Omental fat pad (tissue), 4 donors: ENCODE measurements at places on chromosomes 3 and 15. TPM values are rescaled to one million over a fixed set of nuclear protein-coding genes. Genes with fewer than 3 reads are reported as not detected.

MAGEL2 gene
- total RNA-seq = 0.09 TPM

SAMD7 gene
- not detected for total RNA-seq

TGM4 gene
- not detected for total RNA-seq

STAC gene
- total RNA-seq = 1.1 TPM

MYRIP gene
- total RNA-seq = 3.7 TPM

TMEM39A gene
- 60.2 TPM for total RNA-seq

DNA sequence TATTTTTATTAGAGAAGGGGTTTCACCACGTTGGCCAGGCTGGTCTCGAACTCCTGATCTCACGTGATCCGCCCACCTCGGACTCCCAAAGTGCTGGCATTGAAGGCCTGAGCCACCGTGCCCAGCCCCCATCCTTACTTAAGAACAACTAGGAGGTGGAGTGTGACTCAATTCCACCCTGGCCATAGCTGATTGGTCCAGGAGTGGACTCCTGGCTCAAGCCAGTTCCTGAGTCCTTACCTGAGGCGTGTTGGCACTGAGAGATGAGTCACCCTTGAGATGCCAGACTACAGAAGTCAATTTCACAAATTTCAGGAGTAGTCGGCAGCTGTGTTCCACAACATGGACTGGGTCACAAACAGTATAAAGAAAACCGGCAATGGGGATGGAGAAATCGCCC lies 124.2 kb downstream of the SHQ1 start:
- no peak for DNase-seq

- DNase-seq = no peak
Observed at GRCh38 chr3:158091531-158091930, 14.7 kb downstream of the SHOX2 start.

GRCh38 chr3:73314151-73314951 lies 252.9 kb downstream of the EBLN2 start:
- no peak for DNase-seq

GRCh38 chr15:31327669-31328427 lies 1.2 kb downstream of the KLF13 start:
- DNase-seq = no peak

DNA sequence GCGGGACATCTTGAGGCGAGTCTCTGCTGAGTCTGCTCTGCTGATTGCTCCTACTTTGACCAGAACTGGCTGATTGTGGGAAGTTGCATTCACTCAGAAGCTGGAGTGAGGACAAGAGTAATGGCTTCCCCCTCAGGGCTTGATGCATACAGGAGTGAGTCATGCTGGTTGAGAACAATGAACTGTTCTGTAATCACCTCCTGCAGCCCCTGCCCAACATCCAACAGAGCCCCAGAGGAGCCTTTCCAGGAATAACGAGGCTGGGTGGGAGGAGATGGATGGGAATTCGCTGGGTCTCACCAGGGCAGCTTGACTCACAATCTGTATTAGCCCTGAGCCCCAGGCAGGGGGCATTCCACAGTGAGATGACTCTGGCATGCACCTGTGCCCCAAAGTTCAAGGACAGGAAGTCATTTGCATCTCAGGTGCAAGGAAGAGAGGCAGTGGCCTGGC lies 85.0 kb downstream of the RAB11A start:
- no peak for DNase-seq

GRCh38 chr3:119672776-119673175 lies 4.4 kb downstream of the COX17 start:
- DNase-seq = no peak

DNA sequence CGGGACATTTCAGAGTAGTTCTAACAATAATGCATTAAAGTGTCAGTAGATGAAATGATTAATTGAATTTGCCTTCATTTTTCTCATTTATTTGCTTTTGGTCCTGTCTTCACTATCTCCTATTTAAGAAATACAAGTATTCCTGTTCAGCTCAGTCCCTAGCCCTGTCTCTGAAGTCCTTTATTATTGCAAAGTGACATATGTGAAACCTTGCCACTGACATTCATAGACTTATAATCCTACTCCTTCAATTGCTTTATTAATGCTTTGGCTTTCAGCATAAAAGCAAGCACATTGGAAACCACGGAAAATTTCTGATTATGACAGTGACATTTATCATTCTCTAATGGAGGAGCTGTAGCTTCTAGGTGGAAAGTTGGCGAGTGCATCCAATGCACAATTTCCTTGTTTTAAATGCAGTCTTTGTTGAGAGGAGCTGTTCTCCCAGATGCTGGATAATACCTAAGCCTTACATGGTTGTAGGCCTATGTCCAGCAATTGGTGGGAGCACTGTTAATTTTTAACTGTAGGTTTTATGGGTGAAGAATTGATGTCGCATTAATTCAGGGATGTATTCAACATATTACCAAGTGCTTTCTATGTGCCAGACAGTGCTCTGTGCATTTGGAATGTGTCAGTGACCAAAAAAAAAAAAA lies 337.8 kb downstream of the FEZF2 start:
- no peak for DNase-seq

- DNase-seq = no peak
Observed at GRCh38 chr15:91553196-91553854, 300.2 kb upstream of the SLCO3A1 start.

GRCh38 chr3:132536442-132537153 lies 60.5 kb upstream of the ACKR4 start:
- no peak for DNase-seq

DNA sequence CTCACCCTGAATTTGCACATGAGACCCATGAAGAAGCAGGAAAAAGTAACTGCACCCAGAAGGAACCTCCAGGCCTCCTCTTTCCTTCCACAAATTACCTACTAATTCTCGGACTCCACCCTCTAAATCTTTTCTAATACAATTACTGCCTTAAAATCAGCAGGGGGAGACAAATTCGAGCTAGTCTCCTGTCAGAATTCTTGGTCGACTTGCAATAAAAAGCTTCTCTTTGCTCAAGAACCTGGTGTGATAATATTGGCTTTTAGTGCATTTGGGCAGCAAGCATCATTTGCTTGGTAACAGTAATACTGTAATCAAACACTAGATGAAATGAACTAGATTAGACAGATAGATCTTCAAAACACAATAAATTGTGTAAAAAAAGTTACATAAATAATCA lies 281.9 kb downstream of the RAP2B start:
- no peak for DNase-seq

GRCh38 chr3:167700046-167700445 lies 34.6 kb downstream of the PDCD10 start:
- DNase-seq = no peak

- no peak for DNase-seq
Observed at GRCh38 chr3:23484386-23484785, 281.3 kb downstream of the UBE2E2 start.

DNA sequence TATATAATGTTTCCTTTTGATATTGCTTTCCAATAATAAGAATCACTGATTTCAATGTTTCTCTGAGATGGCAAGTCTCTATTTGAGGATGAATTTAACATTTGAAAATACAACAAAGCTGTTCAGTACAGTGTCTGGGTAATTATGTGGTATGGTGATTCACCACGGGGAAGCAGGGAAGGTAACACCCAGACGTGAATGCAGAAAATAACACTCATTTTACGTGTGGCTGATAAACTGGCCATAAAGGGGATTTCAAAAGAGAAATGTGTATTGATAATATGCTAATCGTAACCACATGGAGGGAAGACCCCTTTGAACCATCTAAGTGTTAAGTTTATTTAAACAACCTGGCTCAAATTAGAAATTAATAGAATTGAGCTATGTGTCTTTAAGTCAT lies 344.6 kb downstream of the GRM7 start:
- no peak for DNase-seq

DNA sequence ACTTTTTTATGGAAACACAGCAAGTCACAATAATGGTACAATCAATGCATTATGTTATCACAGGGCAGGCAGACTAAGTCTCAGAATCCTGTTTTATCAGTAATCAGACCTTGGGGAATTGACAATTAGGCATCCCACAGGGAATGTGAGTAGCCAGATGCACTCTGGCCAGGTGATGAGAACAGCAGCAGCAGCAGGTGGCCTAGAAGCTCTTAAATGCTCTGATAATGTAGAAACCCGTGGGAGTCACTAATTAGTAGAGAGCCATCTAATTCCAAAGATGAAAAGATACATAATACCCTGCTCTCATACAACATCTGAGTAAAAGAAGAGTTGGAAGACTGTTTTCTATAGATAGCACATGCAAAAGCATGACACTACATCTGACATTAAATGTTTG lies 12.6 kb downstream of the CEP152 start:
- no peak for DNase-seq

DNA sequence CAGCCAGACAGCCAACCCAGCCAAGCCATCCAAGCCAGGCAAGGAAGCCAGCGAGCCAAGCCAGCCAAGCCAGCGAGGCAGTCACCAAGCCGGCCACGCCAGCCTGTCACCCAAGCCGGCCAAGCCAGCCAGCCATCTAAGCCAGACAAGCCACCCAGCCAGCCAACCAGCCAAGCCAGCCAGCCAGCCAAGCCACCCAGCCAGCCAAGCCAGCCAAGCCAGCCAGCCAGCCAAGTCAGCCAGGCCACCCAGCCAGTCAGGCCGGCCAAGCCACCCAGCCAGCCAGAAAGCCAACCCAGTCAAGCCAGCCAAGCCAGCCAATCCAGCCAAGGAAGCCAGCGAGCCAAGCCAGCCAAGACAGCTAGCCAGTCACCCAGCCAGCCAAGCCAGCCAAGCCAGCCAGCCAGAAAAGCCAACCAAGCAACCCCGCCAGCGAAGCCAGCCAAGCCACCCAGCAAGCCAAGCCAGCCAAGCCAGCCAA lies 201.2 kb downstream of the GOLGA6L6 start:
- peak; percentile 26 for DNase-seq

DNA sequence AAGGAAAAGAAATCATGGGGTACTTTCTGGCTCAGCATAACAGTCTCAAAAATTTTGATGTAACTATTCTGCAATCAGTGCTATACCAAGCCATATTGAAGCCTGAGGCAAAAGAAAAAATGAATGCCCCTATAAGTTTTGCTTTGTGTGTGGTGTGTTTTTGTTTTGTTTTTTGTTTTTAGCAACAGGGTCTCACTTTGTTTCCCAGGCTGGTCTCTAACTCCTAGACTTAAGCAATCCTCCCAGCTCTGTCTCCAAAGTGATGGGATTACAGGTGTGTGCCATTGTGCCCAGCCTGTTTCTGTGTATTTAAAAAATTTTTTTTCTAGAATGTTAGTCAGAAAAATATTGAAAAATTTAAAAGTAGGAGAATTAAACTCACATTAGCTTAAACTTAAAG lies 93.2 kb downstream of the ZNF280D start:
- DNase-seq = no peak

GRCh38 chr15:73322665-73323373 lies 45.9 kb downstream of the HCN4 start:
- no peak for DNase-seq

DNA sequence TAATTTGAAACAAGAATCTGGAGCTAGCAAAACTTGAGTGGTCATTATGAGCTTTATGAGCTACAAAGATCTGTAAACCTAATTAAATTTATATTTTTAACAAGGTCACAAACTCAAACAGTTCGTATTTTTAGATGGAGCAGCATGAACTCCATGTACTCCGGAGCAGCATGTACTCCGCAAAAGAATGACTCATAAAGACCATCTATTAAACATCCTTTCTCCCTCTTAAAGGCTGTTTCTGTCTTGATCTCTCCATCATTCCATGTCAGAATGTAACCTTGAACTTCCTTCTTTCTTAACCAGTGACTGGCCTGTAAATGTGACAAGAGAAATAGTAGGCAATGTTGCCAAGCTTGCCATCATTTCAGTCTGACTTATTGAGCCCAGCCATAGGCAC lies 696.9 kb downstream of the ZNF385D start:
- no peak for DNase-seq

DNA sequence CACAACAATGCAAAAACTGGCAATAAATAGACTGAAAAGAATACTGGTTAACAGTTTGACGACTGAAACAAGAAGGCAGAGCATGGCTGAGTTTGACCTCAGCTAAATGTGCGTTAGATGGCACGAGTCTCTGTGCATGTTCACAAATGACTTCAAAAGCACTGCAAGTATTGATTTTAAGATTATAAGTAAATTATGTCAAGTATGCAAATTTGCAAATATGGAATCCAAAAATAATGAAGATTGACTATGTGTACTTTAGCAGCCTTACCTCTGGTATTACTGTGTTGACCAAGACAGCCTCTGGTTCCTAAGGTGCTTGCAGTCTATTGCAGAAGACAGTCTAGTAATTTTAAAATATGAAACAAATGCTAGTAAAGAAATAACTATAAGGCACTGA lies 2.6 kb upstream of the EIF5A2 start:
- no peak for DNase-seq

DNA sequence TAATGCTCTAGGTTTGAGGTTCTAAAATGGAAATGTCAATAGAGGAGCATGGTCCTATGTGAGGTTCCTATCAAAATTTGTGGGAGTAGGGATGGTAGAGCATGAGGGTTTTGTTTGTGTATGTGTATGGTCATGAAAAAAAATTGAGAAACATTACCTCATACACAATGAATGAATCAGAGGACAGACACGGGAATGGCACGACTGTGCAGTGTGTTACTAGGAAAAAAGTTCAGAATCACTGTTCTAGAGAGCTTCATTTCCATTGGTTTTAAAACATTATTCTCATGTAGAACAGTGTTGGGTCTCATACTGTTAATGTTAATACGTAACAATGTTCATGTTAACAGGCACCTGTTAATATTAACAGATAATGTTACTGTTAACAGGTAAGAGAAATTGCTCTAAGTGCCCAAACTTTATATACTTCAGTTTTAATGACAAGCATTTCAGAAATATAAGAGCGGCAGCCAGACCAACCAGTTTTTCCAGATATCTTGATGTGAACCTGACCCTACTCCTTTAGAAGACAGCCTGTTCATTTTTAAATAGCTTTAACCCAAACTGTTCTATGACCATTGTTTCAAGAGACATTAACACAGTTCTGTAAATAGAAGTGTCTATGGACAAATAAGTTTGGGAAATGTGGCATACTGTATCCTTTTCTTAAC lies 48.0 kb downstream of the SLC15A2 start:
- DNase-seq = no peak

DNA sequence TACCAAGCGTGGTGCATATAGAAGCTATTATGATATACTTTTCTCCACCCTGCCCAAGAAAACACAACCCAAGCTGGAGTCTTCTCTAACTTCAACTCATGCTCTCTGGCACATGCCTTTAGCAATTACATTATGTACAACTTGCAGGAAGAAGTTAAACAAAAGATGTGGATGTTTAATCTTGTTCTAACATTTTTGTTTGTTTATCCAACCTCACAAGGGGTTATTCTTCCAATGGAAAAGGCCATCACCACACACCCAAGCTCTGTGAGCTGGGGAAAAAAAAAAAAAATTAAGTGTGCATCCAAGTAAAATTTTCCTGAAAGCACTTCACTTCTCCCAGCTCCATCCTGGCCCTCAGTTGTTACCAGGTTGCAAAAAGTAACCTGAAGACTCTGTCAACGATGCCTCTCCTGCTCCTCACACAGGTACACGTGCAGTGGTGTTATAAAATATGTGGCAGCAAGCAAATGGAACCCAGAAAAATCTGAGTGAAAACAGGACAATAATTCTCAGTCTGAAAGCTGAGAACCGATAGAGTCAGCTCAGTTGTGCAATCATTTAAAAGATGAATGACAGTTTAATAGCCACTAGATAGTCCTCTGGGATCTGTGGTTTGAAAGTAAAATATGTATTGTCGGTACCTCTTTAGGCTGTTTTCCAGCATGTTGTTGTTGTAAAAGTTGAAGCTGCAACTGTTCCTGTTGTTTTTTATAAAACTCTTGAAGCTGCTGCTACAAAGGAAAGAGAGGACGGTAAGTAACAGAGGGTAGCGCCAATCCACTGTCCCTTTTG lies 531.4 kb downstream of the FOXP1 start:
- DNase-seq = no peak

- no peak for DNase-seq
Observed at GRCh38 chr3:137695351-137695750, 68.8 kb upstream of the SOX14 start.
